ENCODE measurements at places on chromosomes 13 and 19.

- no peak for DNase-seq
These were observed 3.4 kb upstream of the FFAR3 start for GRCh38 chr19:35354898-35355297.

DNA sequence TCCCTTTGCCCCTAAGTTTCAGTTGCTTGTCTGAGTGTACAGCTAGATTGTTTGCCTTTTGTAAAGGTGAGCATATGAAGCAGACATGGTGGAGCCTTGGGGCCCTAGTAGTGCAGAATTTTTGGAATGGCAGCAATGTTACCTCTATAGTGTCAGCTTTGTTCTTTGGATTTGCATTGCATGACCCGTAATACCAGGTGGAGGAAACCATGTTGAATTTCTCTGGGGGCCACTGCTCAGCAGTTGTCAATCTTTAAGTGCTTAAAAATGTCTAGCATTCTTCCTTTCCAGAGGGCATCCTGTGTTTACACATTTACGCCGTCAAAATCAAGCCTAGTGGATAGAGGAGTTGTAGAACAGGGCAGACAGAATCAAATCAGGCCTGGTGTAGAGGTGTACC lies 303.3 kb downstream of the ATP8A2 start:
- DNase-seq = no peak

GRCh38 chr19:45058622-45059159 lies 17.6 kb downstream of the ZNF296 start:
- no peak for DNase-seq

DNA sequence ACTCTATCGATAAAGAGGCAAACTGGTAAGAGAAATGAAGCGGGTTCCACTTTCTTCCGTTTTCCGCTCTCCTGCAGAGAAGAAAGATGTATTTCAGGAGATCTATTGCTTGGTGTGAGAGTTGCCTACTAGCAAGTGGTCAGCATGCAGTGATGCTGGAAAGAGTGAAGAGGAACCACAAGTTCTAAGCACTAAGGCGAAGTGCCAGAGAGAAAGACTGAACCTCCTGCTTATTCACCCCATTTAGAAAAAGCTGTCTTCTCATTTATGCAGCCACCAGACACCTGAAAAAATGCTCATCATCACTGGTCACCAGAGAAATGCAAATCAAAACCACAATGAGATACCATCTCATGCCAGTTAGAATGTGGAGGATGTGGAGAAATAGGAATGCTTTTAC lies 78.7 kb upstream of the GPC6 start:
- no peak for DNase-seq

- peak; percentile 15 for DNase-seq
These were observed 1519.9 kb upstream of the MIR17HG start for GRCh38 chr13:89827552-89827951.

DNA sequence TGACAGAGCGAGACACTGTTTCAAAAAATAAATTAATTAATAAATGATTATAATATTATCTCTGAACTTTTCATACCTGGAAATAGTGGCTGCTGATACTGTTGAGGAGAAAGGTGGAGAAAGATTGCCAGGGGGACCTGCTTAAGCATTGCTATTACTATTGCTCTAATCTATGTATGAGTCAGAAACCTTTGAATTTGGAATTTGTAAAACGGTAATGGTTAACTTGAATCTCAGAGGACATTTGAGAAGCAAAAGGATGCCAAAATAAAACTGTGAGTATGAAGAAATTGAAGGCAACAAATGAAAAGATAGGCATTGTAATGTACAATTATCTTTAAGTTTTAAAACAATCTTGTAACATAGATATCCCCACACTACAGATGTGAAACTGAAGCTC lies 5.2 kb downstream of the MRPL57 start:
- DNase-seq = no peak

DNA sequence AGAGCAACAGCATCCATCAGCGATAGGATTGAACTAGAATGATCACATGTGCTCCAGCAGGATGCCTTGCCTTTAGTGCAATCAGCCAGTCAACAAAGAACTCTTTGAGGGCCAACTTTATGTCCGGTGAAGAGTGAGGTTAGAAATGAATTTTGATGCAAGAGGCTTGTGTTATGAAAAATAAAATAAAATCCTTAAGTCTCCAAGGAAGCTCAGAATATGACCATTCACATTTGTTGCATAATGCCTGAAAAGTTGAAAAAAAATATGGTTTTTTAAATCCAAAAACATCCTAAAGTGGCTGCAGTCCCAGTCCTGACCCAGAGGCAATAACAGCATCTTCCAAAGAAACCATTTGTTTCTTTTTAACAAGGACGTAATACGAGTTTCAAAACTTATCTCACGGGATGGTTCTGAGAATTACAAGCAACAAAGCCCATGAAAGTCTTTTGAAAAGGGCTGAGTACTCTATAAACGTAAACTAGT lies 61.3 kb downstream of the DCLK1 start:
- DNase-seq = no peak

GRCh38 chr13:20760872-20761271 lies 12.9 kb downstream of the EEF1AKMT1 start:
- DNase-seq = no peak

- DNase-seq = peak; percentile 15
These were observed 345.8 kb downstream of the TBC1D4 start for GRCh38 chr13:75136151-75136550.

- DNase-seq = no peak
These were observed 216.5 kb downstream of the TSHZ3 start for GRCh38 chr19:31132753-31133110.

DNA sequence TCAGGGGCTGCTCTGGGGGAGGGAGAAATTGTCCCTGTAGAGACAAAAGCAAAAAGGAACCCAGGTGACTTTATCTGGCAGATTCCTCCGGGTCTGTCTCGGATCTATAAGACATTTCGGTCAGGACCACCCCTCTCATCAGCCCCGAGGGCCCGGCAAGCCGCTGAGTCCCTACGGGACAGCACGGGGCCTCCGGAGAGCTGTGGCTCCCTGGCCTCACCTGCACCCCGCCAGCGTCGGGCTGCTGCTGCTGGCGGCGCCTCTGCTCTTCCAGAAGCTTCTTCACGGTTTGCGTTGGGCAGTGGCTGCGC lies 1.9 kb downstream of the NFKBID start:
- DNase-seq = peak; percentile 9

GRCh38 chr19:9565900-9566705 lies 18.2 kb downstream of the ZNF121 start:
- peak; percentile 19 for DNase-seq

DNA sequence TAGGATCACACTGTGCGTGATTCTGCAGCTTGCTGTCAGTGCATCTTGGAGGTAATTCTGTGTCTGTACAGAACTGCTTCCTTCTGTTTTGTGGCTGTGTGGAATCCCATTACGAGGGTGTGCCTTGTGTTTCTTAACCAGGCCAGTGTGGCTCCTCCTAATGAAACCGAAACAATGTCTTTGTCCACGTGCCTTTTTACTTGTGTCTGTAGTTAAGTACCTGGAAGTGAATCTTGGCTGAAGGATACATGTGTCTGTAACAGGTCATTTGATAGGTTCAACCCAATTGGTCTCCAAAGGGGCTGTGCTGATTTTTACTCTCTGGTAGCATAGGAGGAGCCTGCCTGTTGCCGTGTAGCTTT lies 13.1 kb downstream of the NOP53 start:
- no peak for DNase-seq

GRCh38 chr13:108948251-108948671 lies 318.9 kb downstream of the MYO16 start:
- DNase-seq = peak; percentile 44

DNA sequence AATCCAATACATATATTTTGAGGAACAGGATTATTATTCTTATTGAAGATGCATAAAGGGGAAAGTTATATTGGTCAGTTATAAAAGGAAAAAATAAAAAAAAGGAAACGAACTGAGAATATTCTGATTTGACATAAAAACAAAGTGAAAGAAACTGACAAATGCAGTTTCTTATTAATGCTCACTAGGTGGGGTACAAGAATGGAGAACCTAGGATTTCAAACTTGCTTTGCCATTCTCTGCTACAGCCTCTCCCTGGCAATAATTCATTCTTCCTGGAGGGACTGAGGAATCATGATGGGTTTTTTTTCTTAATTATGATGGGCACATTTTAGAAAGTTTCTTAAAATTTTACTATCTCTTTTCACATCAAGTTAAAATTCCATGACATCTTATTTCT lies 154.9 kb downstream of the PCDH9 start:
- peak; percentile 73 for DNase-seq

DNA sequence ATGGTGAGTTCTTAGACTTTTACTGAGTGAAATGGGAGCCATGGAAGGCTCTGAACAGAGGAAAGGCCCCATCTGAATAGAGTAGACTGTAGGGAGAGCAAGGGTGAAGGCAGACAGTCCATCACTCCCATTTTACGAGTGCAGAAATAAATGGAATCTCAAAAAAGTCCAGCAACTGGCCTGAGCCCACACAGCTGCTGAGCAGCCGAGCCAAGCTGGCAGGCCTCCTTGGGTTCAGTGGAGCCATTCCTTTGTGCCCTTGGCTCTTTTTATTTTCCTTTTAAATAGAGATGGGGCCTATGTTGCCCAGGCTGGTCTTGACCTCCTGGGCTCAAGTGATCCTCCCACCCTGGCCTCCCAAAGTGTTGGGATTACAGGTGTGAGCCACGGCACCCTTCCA lies 1.0 kb upstream of the MYH14 start:
- no peak for DNase-seq

DNA sequence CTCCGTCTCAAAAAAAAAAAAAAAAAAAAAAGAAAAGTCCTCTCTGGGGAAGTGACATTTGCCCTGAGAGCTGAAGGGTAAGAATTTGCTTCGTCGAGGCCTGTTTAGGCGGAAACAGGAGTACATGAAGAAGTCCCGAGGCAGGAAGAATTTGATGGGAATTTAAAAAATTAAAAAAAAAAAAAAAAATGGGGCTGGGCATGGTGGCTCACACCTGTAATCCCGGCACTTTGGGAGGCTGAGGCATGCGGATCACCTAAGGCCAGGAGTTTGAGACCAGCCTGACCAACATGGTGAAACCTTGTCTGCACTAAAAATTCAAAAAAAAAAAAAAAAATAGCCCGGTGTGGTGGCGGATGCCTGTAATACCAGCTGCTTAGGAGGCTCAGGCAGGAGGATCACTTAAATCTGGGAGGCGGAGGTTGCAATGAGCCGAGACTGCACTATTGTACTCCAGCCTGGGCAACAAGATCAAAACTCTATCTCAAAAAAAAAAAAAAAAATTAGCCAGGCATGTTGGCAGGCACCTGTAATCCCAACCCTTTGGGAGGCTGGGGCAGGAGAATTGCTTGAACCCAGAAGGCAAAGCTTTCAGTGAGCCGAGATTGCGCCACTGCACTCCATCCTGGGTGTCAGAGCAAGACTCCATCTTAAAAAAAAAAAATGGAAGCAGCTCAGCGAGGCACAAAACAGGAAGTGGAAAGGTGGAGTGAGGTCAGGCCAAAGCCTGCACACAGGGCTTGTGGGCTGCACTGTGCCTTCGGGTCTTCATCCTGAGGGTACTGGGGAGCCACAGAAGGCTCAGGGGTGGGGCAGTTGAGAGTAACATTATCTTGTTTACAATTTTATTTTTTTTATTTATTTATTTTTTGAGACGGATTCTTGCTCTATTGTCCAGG lies 4.9 kb downstream of the BAX start:
- no peak for DNase-seq

GRCh38 chr19:41223431-41224234 lies 4.6 kb downstream of the AXL start:
- peak; percentile 73 for DNase-seq

DNA sequence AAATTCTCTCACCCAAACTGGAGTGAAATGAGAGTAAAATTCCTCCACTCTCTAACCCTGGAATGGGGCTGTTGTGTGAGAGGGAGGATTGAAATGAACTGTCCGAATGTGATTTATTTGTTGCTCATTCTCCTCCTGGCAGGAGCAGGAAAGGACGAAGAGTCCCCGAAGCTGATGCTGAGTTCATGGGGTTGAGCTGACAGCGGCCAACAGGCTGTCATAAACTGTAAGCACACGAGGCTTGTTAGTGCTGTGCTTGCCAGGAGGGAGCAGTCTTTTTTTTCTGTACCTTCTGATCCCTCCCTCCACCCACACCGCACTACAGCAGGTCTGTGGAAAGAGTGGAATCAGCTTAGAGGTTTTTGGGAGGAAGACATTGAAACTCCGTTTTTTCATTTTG lies 33.1 kb upstream of the ZNF331 start:
- peak; percentile 23 for DNase-seq

DNA sequence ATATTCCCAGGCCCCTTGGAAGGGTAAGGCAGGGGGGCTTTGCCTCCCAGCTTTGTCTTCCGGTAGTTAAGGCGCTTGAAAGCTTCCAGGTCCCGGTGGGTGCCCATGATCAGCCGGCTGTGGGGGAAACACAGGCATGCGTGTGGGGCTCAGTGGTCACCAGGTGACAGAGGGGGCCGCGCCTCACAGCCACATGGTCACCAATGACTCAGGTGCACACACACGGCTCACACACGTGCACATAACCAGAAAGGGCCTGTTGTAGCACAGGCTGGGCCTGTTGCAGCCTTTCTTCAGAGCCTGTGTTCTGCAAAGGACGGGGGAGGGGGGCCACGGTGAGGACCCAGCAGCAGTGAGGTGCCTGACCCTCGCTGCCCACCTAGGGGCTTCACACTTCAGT lies 5.9 kb downstream of the NANOS3 start:
- no peak for DNase-seq

- DNase-seq = peak; percentile 11
These were observed 172.7 kb downstream of the SPRY2 start for GRCh38 chr13:80168089-80168850.

Data from choroid plexus epithelial cell (primary cell).